ENCODE measurements at places on chromosomes 1 and 21.

DNA sequence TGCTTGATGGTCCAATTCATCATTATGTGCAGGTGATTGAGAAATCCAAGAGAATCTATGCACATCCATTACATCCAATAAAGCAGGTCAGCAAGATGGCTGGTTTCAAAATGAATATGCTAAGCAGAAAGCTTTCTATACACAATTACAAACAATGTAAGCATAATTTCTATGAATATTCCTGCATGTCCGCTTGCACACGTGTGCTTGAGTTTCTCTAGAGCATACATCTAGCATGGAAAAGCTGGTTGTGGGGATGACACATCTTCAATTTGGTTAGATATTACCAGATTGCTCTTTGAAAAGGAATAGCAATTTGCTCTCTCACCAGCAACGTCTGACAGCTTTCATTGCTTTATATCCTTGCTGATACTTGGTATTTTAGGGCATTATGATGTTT lies 160.4 kb upstream of the HMGB4 start:
- no peak for DNase-seq

GRCh38 chr1:167404161-167404888 lies 114.0 kb downstream of the CD247 start:
- no peak for DNase-seq

- DNase-seq, result no peak
These were observed 54.9 kb upstream of the CRB1 start for GRCh38 chr1:197213193-197213592.

DNA sequence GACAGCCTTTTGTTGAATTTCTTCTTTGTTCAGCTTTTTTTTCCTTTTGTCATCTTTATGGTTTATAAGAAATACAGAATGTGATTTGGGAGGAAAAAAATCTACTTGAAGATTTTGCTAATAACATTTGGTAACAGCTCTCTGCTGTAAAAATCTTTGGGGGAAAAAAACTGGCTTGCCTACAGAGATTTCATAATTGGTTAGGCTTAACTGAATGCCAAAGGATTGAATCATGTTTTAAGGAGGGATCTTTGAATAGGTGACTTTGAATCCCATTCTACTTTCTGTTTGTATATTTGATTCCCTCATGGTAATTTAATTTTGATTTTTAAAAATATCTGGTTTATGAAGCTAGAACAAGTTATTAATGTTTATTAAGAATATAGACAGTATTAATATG lies 3.2 kb downstream of the BTF3L4 start:
- no peak for DNase-seq

- no peak for DNase-seq
These were observed 127.1 kb upstream of the CACYBP start for GRCh38 chr1:174872615-174873058.

All from stimulated activated CD4-positive, alpha-beta T cell treated with anti-CD3 and anti-CD28 coated beads, Interleukin-12 subunit alpha, Interleukin-12 subunit beta, amount 100 ng/mL, for 24 hours (primary cell).